ENCODE measurements at places on chromosomes 6 and 20. TPM values are rescaled to one million over a fixed set of nuclear protein-coding genes. Genes with fewer than 3 reads are reported as not detected.

TAGAP gene
- total RNA-seq, result not detected

RFX6 gene
- not detected for total RNA-seq

CRISP3 gene
- total RNA-seq, result not detected

GRCh38 chr6:87945966-87946365 is 101.7 kb upstream of the SPACA1 start:
- no peak for DNase-seq

- no peak for DNase-seq
Measured at GRCh38 chr6:14883921-14884320, 361.9 kb upstream of the JARID2 start.

GRCh38 chr6:151060096-151060765 is 179.5 kb upstream of the AKAP12 start:
- DNase-seq, result peak; percentile 89

- DNase-seq, result peak; percentile 28
Measured at GRCh38 chr6:379410-380181, 12.0 kb upstream of the IRF4 start.

GRCh38 chr20:18778690-18779392 is 34.7 kb upstream of the SCP2D1 start:
- no peak for DNase-seq

- no peak for DNase-seq
Measured at GRCh38 chr6:88161940-88162339, 4.2 kb downstream of the CNR1 start.

GRCh38 chr6:31559606-31559957 is 12.2 kb downstream of the NFKBIL1 start:
- no peak for DNase-seq
